Posterior vena cava (tissue), 2 donors: ENCODE measurements at places on chromosomes 11 and 22. TPM values are rescaled to one million over a fixed set of nuclear protein-coding genes. Genes with fewer than 3 reads are reported as not detected.

The OR10V1 gene
- not detected for total RNA-seq

The SYCE3 gene
- not detected for total RNA-seq

The OR52N4 gene
- total RNA-seq, result not detected

The SHISA8 gene
- total RNA-seq, result not detected
